Natural killer cell treated with Interleukin-12 subunit alpha and Interleukin-12 subunit beta and Interleukin-15 and Interleukin-18, amount 100 ng/mL, for 72 hours (primary cell): ENCODE measurements at places on chromosomes 3 and 15. TPM values are rescaled to one million over a fixed set of nuclear protein-coding genes. Genes with fewer than 3 reads are reported as not detected.

- H3K4me3 ChIP-seq: no peak overlapping the region
- H3K27me3 ChIP-seq: no peaks in the 10 kb centered on the region
- no peaks in the 10 kb centered on the region for H3K36me3 ChIP-seq
- no peak for DNase-seq
- H3K4me1 ChIP-seq: no peaks in the 10 kb centered on the region
These were observed 189.1 kb upstream of the ALCAM start for GRCh38 chr3:105177576-105177975.

The GCNT3 gene
- not detected for total RNA-seq

The ADGRG7 gene
- total RNA-seq: not detected

GRCh38 chr15:94792196-94792595, 560.8 kb downstream of the MCTP2 start:
- H3K4me1 ChIP-seq: no peaks in the 10 kb centered on the region
- no peak overlapping the region for H3K27ac ChIP-seq
- H3K36me3 ChIP-seq: peaks cover 5% of the 10 kb centered on the region

DNA sequence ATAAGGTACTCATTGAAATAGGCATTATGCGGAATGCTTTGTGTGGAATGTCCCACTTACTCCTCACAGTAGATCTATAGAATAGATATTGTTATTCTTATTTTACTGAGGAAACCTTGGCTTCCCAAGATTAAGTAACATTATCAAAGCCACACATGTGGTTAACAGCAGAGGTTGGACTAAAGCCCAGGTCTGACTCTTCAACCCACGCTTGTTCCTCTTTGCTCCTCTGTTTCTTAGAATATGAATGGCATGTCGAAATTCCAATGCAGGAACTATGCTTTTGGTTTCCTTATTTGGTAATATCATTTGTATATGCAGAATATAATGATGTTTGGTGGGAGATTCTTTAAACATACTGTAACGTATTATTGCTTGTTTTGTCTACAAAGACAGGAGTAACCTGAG, 818.8 kb upstream of the LMCD1 start:
- DNase-seq: no peak
- no peaks in the 10 kb centered on the region for H3K4me1 ChIP-seq
- no peak overlapping the region for H3K27ac ChIP-seq
- no peaks in the 10 kb centered on the region for H3K36me3 ChIP-seq
- no peak overlapping the region for H3K4me3 ChIP-seq

The PARP9 gene
- total RNA-seq: 61.7 TPM

GRCh38 chr15:29067949-29068348, 182.2 kb downstream of the APBA2 start:
- DNase-seq: no peak
- no peak overlapping the region for H3K27ac ChIP-seq
- no peak overlapping the region for H3K4me3 ChIP-seq

DNA sequence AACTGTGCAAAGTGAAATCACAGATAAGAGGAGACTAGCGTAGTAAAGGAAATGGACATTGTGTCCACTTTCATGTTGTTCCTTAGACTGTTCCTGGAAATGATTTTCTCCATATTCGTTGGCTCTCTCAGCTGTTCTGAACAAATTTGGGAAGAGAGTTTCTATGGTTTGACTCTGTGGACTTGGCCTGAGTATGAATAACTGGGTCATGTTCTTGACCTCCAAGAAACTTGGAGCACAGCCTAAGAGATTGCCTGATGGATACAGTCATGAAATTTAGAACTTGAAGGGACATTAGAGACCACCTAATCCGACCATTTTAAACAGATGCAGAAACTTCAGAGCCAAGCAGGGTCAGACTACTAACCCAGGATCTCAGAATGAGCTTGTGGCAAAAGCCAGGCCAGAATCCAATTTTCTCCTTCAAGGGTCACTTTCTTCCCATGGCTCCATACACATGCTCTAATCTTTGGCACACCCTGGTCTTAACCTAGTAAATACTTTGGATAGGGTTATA, 430.4 kb downstream of the RBMS3 start:
- H3K27ac ChIP-seq: no peak overlapping the region
- no peaks in the 10 kb centered on the region for H3K36me3 ChIP-seq
- no peaks in the 10 kb centered on the region for H3K27me3 ChIP-seq
- no peaks in the 10 kb centered on the region for H3K4me1 ChIP-seq
- no peak for DNase-seq
- H3K4me3 ChIP-seq: no peak overlapping the region

GRCh38 chr3:171772427-171773056, 37.7 kb downstream of the PLD1 start:
- DNase-seq: no peak
- peaks cover 28% of the 10 kb centered on the region for H3K4me1 ChIP-seq
- H3K36me3 ChIP-seq: no peaks in the 10 kb centered on the region
- H3K27me3 ChIP-seq: no peaks in the 10 kb centered on the region

The KLHL40 gene
- total RNA-seq: not detected

The CD80 gene
- 1.7 TPM for total RNA-seq

The SLC38A3 gene
- total RNA-seq: not detected

- no peak for DNase-seq
- peaks cover 9% of the 10 kb centered on the region for H3K4me1 ChIP-seq
- peaks cover 52% of the 10 kb centered on the region for H3K27me3 ChIP-seq
- peaks cover 14% of the 10 kb centered on the region for H3K36me3 ChIP-seq
These were observed 15.1 kb downstream of the HRG start for GRCh38 chr3:186680869-186681268.

DNA sequence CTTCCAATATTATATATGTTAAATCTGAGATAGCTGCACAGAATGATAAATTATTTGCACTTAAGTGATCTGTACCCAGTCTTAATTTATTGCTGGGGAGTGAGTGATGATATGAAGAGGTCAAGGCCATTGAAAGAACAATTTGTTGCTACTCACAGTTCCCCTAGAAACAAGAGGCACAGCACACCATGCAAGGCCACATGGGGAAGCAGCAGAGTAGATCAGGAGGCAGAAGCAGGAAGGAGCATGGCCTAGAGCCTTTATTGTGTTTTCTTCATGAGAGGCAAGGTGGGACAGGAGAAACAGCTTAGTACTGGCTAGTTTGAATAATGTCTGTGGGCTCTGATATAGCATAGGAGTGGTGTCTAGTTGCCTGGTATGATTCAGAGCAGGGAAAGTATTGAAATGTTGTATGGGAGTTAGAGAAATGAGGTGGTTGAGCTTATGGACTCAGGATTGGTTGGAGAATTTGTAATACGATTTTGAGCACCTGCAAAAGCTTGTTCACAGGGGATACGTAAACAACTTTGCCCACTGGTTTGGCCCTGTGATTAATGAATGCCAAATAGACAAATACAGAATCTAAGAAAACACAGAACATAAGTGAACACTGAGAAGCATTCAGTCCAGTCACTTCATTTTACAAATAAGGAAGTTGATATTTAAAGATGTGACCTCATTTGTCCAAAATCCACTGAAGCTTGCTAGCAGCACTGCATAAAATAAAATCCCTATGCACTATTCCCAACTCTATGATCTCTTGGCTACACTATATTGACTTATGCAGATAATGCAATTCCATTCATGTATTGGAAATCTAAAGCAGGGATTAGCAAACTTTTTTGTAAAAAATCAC, 71.7 kb downstream of the TMCO5A start:
- no peak for DNase-seq
- no peaks in the 10 kb centered on the region for H3K36me3 ChIP-seq
- no peak overlapping the region for H3K4me3 ChIP-seq
- no peak overlapping the region for H3K27ac ChIP-seq

The STAB1 gene
- total RNA-seq: 0.57 TPM

The LRRC49 gene
- 0.38 TPM for total RNA-seq

- H3K27ac ChIP-seq: peak overlapping the region; percentile 96
- no peak for DNase-seq
- H3K4me1 ChIP-seq: peaks cover 27% of the 10 kb centered on the region
- peak overlapping the region; percentile 81 for H3K4me3 ChIP-seq
- no peaks in the 10 kb centered on the region for H3K27me3 ChIP-seq
These were observed 337.3 kb upstream of the CBLB start for GRCh38 chr3:106206146-106206545.

GRCh38 chr3:49787536-49787935, 1.2 kb upstream of the IP6K1 start:
- no peak for DNase-seq
- peaks cover 25% of the 10 kb centered on the region for H3K4me1 ChIP-seq
- peaks cover 5% of the 10 kb centered on the region for H3K27me3 ChIP-seq
- peak overlapping the region; percentile 95 for H3K27ac ChIP-seq

GRCh38 chr15:47820747-47821319, 103.5 kb downstream of the SEMA6D start:
- no peak for DNase-seq
- H3K27ac ChIP-seq: no peak overlapping the region
- H3K36me3 ChIP-seq: no peaks in the 10 kb centered on the region
- no peaks in the 10 kb centered on the region for H3K4me1 ChIP-seq
- no peak overlapping the region for H3K4me3 ChIP-seq

GRCh38 chr3:127164615-127165014, 28.3 kb upstream of the PRR23E start:
- H3K36me3 ChIP-seq: no peaks in the 10 kb centered on the region
- H3K4me1 ChIP-seq: no peaks in the 10 kb centered on the region
- peaks cover 22% of the 10 kb centered on the region for H3K27me3 ChIP-seq
- H3K27ac ChIP-seq: no peak overlapping the region
- no peak overlapping the region for H3K4me3 ChIP-seq

DNA sequence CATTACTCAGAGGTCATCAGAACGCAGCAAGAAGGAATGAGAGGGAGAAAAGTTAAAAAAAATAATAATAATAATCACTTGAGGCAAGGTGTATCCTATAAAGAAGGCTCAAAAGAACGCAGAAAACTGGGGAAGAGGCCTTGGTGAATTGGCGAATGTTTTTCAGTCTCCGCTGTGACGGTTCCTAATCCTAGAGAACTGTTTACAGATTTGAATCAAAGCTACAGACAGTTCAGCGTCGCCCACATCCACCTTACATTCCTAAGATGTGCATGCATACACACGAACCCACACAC, 634 bp downstream of the ZMAT3 start:
- DNase-seq: no peak
- H3K4me1 ChIP-seq: peaks cover 21% of the 10 kb centered on the region
- H3K27me3 ChIP-seq: no peaks in the 10 kb centered on the region
- H3K27ac ChIP-seq: peak overlapping the region; percentile 74
- peak overlapping the region; percentile 95 for H3K4me3 ChIP-seq

DNA sequence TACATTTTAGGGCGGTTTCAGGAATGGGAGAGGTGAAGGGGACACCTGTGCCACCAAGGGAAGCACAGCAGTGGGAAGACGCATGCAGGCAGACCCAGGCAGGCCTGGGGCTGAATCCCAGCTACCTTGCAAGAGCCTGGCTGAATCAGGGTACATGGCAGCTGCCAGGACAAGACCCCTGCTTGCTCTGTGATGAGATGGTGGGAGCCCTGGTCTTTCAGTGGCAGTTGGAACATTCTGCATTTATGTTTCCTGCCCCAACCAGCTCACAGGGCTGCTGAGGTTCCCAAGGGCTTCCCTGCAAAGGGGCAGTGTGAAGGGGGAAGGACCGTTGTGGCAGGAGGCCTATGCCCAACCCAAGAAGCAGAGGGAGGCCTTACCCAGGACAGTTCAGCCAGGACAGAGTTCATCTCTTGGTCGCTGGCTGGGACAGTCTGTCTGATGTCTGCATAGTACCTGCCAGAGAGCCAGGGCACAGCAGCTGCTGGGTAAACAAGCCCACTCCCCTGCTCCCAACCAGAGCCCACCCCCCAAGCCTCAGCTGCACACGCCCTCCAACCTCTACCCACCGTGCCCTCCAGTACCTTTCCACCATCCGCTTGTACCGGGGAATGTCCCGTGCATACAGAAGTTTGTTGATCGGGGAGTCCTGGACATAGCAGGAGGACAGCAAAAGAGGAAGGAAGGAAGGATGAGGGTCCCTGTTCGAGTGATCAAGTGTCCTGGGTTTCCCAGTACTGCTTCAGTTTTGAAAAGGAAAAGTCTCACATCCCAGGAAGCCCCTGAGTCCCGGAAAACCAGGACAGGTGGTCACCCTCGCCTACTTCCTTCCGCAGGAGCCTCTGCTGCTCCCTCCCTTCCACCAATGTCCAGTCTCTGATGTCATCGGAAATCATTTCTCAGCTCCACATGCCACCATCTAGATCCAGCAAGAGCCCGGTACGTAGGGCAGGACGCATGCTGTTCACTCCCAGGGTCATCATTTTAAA, 23.1 kb downstream of the PLXNB1 start:
- H3K27me3 ChIP-seq: no peaks in the 10 kb centered on the region
- H3K4me1 ChIP-seq: no peaks in the 10 kb centered on the region
- H3K27ac ChIP-seq: no peak overlapping the region
- H3K4me3 ChIP-seq: no peak overlapping the region

GRCh38 chr15:59779110-59779509, 90.0 kb upstream of the BNIP2 start:
- H3K27ac ChIP-seq: no peak overlapping the region
- no peaks in the 10 kb centered on the region for H3K4me1 ChIP-seq
- peaks cover 25% of the 10 kb centered on the region for H3K27me3 ChIP-seq
- H3K36me3 ChIP-seq: peaks cover 4% of the 10 kb centered on the region
- H3K4me3 ChIP-seq: no peak overlapping the region

DNA sequence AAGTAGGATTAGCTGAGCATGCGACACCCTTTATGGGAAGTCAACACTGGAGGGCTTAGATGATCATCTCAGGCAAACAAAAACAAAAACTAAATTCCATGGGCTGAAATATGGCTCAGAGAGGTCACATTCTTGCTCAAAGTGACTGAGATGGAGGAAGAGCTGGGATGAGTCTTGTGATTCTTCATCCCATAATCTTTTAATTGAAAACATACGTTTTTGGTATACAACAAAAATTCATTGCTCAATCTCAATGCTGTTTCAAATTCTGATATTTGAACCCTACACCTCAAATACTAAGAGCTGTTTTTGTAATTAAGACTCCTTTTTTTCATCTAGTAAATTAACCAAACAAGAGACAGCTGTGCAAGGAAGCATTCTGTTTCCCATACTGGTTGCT, 257.0 kb downstream of the NR1D2 start:
- no peaks in the 10 kb centered on the region for H3K36me3 ChIP-seq
- H3K27ac ChIP-seq: no peak overlapping the region
- peaks cover 4% of the 10 kb centered on the region for H3K27me3 ChIP-seq
- no peak overlapping the region for H3K4me3 ChIP-seq

DNA sequence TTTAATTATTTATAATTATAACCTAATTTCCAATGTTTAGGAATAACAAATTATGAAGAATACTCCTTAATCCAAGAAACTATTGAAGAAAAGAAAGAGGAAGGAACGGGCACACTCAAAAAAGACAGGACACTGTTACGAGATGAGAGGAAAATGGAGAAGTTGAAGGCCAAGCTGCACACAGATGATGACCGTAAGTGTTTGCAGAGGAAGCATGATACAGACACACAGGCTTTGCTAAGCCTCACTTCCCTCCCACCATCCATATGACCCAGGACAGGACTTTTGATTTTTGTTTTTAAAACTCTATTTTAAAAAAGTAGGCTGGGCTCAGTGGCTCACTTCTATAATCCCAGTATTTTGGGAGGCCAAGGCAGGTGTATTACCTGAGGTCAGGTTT, 389.4 kb upstream of the TPM1 start:
- peaks cover 4% of the 10 kb centered on the region for H3K4me1 ChIP-seq
- no peak overlapping the region for H3K4me3 ChIP-seq
- H3K27ac ChIP-seq: no peak overlapping the region
- H3K27me3 ChIP-seq: peaks cover 9% of the 10 kb centered on the region
- H3K36me3 ChIP-seq: no peaks in the 10 kb centered on the region

The FGF7 gene
- not detected for total RNA-seq

- H3K36me3 ChIP-seq: no peaks in the 10 kb centered on the region
These were observed 88.0 kb downstream of the TTBK2 start for GRCh38 chr15:42832576-42832975.

GRCh38 chr3:166836836-166837235, 543.3 kb downstream of the ZBBX start:
- H3K27me3 ChIP-seq: no peaks in the 10 kb centered on the region
- H3K27ac ChIP-seq: no peak overlapping the region
- H3K4me3 ChIP-seq: no peak overlapping the region
- no peaks in the 10 kb centered on the region for H3K36me3 ChIP-seq
- H3K4me1 ChIP-seq: no peaks in the 10 kb centered on the region
